ENCODE measurements at places on chromosomes 5 and 9.
A peak's percentile ranks its signal among the peaks of the same experiment; 100 is the strongest.

- DNase-seq, result no peak
These were observed 94.7 kb upstream of the ERCC6L2 start for GRCh38 chr9:95780751-95781150.

DNA sequence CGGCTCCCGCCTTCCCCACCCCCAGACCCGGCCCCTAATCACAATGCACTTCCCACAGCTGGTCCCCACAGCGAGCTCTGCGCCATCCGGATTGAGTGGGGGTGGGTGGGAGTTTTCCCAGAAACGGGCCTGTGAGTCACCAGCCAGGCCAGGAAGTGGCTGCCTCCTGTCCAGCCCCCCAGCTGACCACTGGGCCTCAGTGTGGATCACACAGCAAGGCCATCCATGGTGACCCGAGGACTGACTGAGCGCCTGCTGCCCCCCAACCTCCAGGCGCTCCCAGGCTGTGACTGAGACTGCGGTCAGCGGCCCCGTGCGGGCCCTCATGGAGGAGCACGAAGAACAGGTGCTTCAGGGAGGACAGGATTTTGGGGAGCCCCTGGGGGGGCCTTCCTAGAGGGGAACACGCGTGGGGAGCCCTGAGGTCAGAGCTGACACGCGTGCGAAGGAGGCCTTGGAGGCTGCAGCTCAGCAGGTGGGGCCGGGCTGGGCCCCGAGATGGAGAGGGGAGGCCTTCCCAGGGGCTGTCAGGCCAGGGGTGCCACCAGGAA lies 48.3 kb upstream of the EGFL7 start:
- DNase-seq, result no peak

- no peak for DNase-seq
These were observed 307.4 kb downstream of the CSNK1G3 start for GRCh38 chr5:123819386-123819785.

DNA sequence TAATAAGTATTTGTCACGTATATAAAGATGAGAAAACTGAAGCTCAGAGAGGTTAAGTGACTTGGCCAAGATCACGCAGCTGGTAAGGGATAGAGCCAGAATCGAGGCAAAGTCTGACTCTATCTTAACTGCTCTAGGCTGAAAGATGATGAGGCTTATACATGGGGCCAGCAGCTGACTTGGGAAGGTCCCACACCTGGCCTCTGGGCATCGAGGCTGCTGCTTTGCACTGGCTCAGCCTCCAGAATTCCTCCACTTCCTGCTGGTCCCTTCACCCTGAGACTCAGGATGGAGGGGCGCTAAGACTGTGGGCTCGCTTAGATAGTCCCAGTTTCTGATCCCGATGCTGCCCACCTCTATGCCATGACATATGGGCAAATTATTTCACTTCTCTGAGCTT lies 35.2 kb downstream of the CAMK2A start:
- no peak for DNase-seq

DNA sequence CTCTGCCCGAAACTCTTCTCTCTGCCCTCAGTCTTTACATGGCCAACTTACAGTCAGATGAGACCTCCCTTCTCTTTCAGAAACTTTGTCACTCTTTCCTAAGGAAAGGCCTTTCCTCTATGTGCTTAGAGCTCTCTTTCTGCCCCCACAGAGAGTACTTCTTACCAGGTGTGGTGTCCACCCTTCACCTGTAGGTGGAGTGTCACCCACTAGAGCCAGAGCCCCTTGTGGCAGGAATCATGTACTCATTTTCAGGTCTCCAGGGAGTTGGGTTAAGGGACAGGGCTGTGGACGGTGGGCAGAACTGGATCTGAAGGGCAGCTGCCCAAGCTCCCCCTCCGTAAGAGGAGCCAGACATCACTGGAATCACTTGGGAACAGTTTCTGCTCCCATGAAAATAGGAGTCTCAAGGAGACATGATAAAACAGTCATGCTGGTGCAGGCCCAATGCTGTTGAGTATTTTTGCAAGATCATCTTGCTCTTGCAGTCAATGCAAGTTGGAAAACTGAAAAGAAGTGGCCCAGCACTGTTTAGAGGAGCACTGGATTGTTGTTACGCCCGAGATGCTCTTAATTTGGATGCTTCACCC lies 436.7 kb downstream of the ZSWIM6 start:
- no peak for DNase-seq

DNA sequence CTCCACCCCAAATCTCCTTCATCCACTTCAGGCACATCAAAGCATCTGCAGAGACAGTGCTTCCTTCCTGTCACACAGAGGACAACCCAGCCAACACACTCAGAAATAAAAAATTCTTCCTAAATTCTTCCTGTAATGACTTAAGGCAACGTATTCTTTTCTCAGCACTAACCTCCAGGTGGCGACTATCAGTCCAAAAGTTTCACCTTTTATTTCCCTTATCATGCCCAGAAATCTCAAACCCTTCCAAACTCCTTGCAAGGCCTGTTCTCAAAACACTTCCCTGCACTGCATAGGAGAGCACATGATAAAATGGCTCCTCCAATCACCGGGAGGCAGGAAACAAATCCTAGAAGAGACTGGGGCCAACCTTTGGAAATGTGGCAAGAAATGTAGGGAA lies 35.1 kb downstream of the SLIT3 start:
- DNase-seq, result no peak

- no peak for DNase-seq
These were observed 167.1 kb upstream of the PAPPA start for GRCh38 chr9:115986508-115986907.

GRCh38 chr5:114838937-114839336 lies 330.8 kb downstream of the TRIM36 start:
- no peak for DNase-seq

DNA sequence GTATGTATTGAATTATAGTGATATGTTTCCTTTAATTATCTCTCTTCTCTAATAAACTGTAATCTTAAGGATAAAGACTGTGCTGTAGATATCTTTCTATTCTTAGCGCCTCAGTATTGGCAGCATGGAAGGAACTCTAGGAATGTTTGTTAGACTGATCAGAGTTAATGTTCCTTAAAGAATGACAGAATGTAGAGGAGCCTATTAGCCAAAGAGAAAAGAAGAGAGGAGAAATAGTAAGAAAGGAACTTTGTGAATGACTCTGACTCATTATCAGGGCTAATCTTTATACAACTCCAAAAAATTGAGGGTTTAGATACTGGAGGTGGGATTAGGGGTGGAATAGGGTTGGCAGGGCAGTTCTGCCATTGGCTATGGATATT lies 59.0 kb upstream of the NUDT12 start:
- no peak for DNase-seq

- no peak for DNase-seq
These were observed 465.0 kb downstream of the DMRTA1 start for GRCh38 chr9:22911632-22912031.

DNA sequence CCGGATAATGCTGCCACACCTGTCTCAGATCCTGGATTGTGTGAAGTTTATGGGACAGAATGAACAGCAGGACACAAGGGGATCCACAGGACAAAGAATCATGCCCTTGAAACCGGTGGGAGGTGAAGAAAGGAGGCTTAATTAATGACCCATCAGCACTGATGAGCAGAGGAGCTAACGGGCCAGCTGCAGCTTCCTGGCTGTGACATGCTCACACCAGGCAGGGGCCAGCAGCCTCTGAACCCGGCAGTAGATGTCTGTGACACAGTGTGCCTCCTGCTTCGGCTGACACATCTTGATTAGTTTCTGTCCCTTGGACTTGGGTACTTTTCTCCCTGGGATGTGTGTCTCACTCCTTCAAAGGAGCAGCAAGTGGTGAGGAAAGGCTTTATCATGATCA lies 328.8 kb upstream of the BRINP1 start:
- DNase-seq, result no peak

- DNase-seq, result peak; percentile 2
These were observed 60.2 kb downstream of the OSTF1 start for GRCh38 chr9:75148561-75148960.

- no peak for DNase-seq
These were observed 216.1 kb downstream of the FSTL4 start for GRCh38 chr5:133396187-133396741.

- peak; percentile 53 for DNase-seq
These were observed 7.4 kb downstream of the NPR2 start for GRCh38 chr9:35798658-35799374.

GRCh38 chr5:138772986-138773594 lies 19.9 kb downstream of the CTNNA1 start:
- DNase-seq, result no peak

DNA sequence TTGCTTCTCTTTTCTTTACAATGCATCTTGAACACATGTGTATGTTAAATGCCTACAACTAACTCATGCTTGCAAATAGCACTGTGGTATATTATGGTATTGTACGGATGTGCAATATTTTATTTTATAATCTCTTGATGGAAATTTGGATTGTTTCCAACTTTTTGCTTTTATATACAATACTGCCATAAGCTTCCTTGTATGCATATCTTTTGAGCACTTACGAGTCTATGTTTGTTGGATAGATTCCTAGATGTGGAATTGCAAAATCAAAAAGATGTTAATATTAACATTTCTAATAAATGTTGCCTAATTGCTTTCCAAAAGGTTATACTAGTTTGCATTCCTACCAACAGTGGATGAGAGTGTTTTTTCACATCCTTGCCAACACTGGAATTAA lies 3.4 kb upstream of the GALNT12 start:
- DNase-seq, result no peak

DNA sequence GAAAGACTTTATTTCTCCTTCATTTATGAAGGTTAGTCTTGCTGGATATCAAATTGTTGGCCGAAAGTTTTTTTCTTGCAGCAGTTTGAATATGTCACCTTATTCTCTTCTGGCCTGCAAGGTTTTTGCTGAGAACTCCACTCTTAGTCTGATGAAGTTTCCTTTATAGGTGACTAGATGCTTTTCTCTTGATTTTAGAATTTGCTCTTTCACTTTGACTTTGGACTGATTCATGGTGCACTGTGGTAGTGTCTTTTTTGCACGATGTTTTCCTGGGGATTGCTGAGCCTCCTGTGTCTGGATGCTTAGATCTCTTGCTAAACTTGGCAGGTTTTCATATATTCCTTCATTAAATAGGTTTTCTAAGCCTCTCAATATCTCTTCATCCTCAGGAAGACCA lies 12.4 kb downstream of the AHRR start:
- no peak for DNase-seq
